ENCODE measurements at places on chromosomes 7 and 10. TPM values are rescaled to one million over a fixed set of nuclear protein-coding genes. Genes with fewer than 3 reads are reported as not detected.

GRCh38 chr7:25854608-25855497 lies 297.1 kb upstream of the NFE2L3 start:
- no peak overlapping the region for H3K4me3 ChIP-seq
- H3K27ac ChIP-seq: no peak overlapping the region
- peaks cover 61% of the 10 kb centered on the region for H3K27me3 ChIP-seq
- no peaks in the 10 kb centered on the region for H3K4me1 ChIP-seq
- no peak for DNase-seq

GRCh38 chr7:13093160-13093559 lies 405.7 kb downstream of the ARL4A start:
- no peak overlapping the region for H3K27ac ChIP-seq
- no peak overlapping the region for H3K4me3 ChIP-seq
- no peaks in the 10 kb centered on the region for H3K36me3 ChIP-seq
- no peaks in the 10 kb centered on the region for H3K27me3 ChIP-seq
- no peaks in the 10 kb centered on the region for H3K4me1 ChIP-seq
- no peak for DNase-seq

GRCh38 chr10:60424971-60425370 lies 35.3 kb upstream of the ANK3 start:
- no peaks in the 10 kb centered on the region for H3K27me3 ChIP-seq
- no peak overlapping the region for H3K27ac ChIP-seq
- no peak for DNase-seq
- no peaks in the 10 kb centered on the region for H3K36me3 ChIP-seq

- H3K4me3 ChIP-seq: no peak overlapping the region
- H3K27me3 ChIP-seq: no peaks in the 10 kb centered on the region
- no peak for DNase-seq
- H3K27ac ChIP-seq: no peak overlapping the region
Measured at GRCh38 chr10:115384665-115385064, 291.5 kb downstream of the ATRNL1 start.

The PIK3AP1 gene
- polyA plus RNA-seq: 15.7 TPM

The GPR158 gene
- polyA plus RNA-seq: 0.11 TPM

The TUBB8 gene
- 0.16 TPM for polyA plus RNA-seq

The MOGAT3 gene
- polyA plus RNA-seq: not detected

The HECW1 gene
- 0.04 TPM for polyA plus RNA-seq

All from pancreas (tissue), 10 donors.